ENCODE measurements at places on chromosomes 16 and 17.
A peak's percentile ranks its signal among the peaks of the same experiment; 100 is the strongest.

- DNase-seq: no peak
Measured at GRCh38 chr16:81848306-81848853, 69.3 kb downstream of the PLCG2 start.

DNA sequence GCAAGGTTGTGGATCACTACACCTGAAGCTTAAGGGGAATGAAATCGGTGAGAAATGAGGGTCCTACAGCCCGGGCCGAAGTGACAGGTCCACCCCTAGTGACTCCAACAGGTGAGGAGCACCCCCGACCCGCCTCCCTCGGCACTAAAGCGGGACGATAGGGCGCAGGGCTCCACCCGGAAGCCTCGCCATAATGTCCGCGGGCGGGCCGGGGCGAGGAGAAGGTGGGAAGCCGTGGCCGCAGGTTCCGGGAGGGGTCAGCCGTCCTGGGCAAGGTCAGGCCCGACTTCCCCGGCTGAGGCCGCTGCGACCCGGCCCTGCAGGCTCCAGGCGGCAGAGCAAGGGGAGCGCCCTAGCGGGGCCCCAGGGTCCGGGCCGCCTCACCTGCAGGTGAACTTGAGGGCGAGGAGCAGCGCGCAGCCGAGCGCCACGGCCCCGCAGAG, 543 bp downstream of the TXNDC11 start:
- no peak for DNase-seq

GRCh38 chr17:21453144-21453898, 77.2 kb downstream of the KCNJ12 start:
- DNase-seq: no peak

- DNase-seq: no peak
Measured at GRCh38 chr17:7508145-7508544, 24.0 kb downstream of the POLR2A start.

GRCh38 chr17:63700528-63701455, 867 bp upstream of the LIMD2 start:
- peak; percentile 54 for DNase-seq

GRCh38 chr17:69147460-69147859, 5.8 kb upstream of the ABCA6 start:
- no peak for DNase-seq

GRCh38 chr17:67413388-67413787, 36.3 kb downstream of the PITPNC1 start:
- DNase-seq: no peak
